Activated B cell treated with CpG ODN at 0.5 μM for 24 hours (primary cell): ENCODE measurements at places on chromosomes 7 and 10. TPM values are rescaled to one million over a fixed set of nuclear protein-coding genes. Genes with fewer than 3 reads are reported as not detected.

The ZCCHC24 gene
- 1.1 and 1.3 TPM in 2 replicates for total RNA-seq

The GIMAP1 gene
- 0.29 and 0.89 TPM in 2 replicates for total RNA-seq

The CYP3A5 gene
- total RNA-seq: not detected in 2 replicates

The IFIT3 gene
- 3.2 TPM in 2 replicates for total RNA-seq

The INA gene
- total RNA-seq: not detected in 2 replicates

The CALML3 gene
- not detected in 2 replicates for total RNA-seq

The PTN gene
- not detected in 2 replicates for total RNA-seq

The PMPCB gene
- total RNA-seq: 76.9 and 80.8 TPM in 2 replicates

The CCL26 gene
- total RNA-seq: not detected in 2 replicates

The PPP3CB gene
- 41.4 and 43.3 TPM in 2 replicates for total RNA-seq

The EBLN1 gene
- not detected in 2 replicates for total RNA-seq

The SPAM1 gene
- not detected in 2 replicates for total RNA-seq

The IFIT1 gene
- 0.95 and 1.3 TPM in 2 replicates for total RNA-seq

The HGF gene
- not detected in 2 replicates for total RNA-seq

The PLXDC2 gene
- 0.16 and 0.20 TPM in 2 replicates for total RNA-seq

The CFAP69 gene
- 0.62 TPM in 1 of 2 replicates, not detected in the other for total RNA-seq

The PTTG1IP2 gene
- not detected in 2 replicates for total RNA-seq

The TMEM229A gene
- total RNA-seq: not detected in 2 replicates

The ABCA13 gene
- total RNA-seq: not detected in 2 replicates

The CYP3A4 gene
- total RNA-seq: not detected in 2 replicates

The TEX36 gene
- not detected in 2 replicates for total RNA-seq

The CHCHD3 gene
- total RNA-seq: 53.6 and 56.3 TPM in 2 replicates

The HACD1 gene
- 1.8 and 2.6 TPM in 2 replicates for total RNA-seq

The SLC26A5 gene
- total RNA-seq: not detected in 2 replicates

The FAM25C gene
- not detected in 2 replicates for total RNA-seq

The HECTD2 gene
- total RNA-seq: 8.1 and 8.6 TPM in 2 replicates

The CCDC136 gene
- 4.8 and 5.1 TPM in 2 replicates for total RNA-seq

The PLEKHS1 gene
- total RNA-seq: 0.07 TPM in 1 of 2 replicates, not detected in the other

The PRLHR gene
- not detected in 2 replicates for total RNA-seq

The CNPY1 gene
- total RNA-seq: not detected in 2 replicates

The CLDN4 gene
- total RNA-seq: not detected in 2 replicates

The BEND7 gene
- not detected in 2 replicates for total RNA-seq

The AKR1C3 gene
- not detected in 2 replicates for total RNA-seq

The FGFBP3 gene
- 1.8 and 2.0 TPM in 2 replicates for total RNA-seq

The MKI67 gene
- 2.2 and 3.5 TPM in 2 replicates for total RNA-seq

The SUN3 gene
- total RNA-seq: not detected in 2 replicates

The CFTR gene
- not detected in 2 replicates for total RNA-seq

The OPN1SW gene
- not detected in 2 replicates for total RNA-seq

The ASB10 gene
- not detected in 2 replicates for total RNA-seq

The RNF32 gene
- total RNA-seq: 1.0 and 2.9 TPM in 2 replicates

The CNTNAP2 gene
- 0.84 and 1.3 TPM in 2 replicates for total RNA-seq

The AGR2 gene
- total RNA-seq: not detected in 2 replicates

The UNC5B gene
- not detected in 2 replicates for total RNA-seq

The PGAM2 gene
- total RNA-seq: 1.1 and 1.2 TPM in 2 replicates

The ZNF273 gene
- 10.6 and 12.3 TPM in 2 replicates for total RNA-seq

The STEAP2 gene
- total RNA-seq: not detected in 2 replicates

The MMD2 gene
- not detected in 2 replicates for total RNA-seq

The CREB5 gene
- total RNA-seq: 0.42 and 0.80 TPM in 2 replicates

The EBF3 gene
- total RNA-seq: not detected in 2 replicates

The AMZ1 gene
- total RNA-seq: 5.9 and 8.3 TPM in 2 replicates

The ASZ1 gene
- total RNA-seq: not detected in 2 replicates
